Hepatocyte (in vitro differentiated cells): ENCODE measurements at places on chromosomes 3 and 15. TPM values are rescaled to one million over a fixed set of nuclear protein-coding genes. Genes with fewer than 3 reads are reported as not detected.

The AQP9 gene
- 0.36 and 0.57 TPM in 2 replicates for total RNA-seq

The CCR9 gene
- total RNA-seq = 0.20 and 0.44 TPM in 2 replicates

The HIGD1A gene
- total RNA-seq = 252 and 266 TPM in 2 replicates

The CCDC33 gene
- total RNA-seq = 0.32 and 0.63 TPM in 2 replicates

The SLTM gene
- total RNA-seq = 70.7 and 73.0 TPM in 2 replicates

The ASB7 gene
- 13.7 and 17.5 TPM in 2 replicates for total RNA-seq

The GP9 gene
- total RNA-seq = not detected in 2 replicates
